ENCODE measurements at places on chromosomes 4 and X. TPM values are rescaled to one million over a fixed set of nuclear protein-coding genes. Genes with fewer than 3 reads are reported as not detected.

GRCh38 chr4:153523941-153524386 is 57.8 kb downstream of the TMEM131L start:
- DNase-seq = no peak

GRCh38 chr4:76606645-76607265 is 171.7 kb downstream of the SHROOM3 start:
- no peak for DNase-seq

- no peak for DNase-seq
Measured at GRCh38 chr4:165537028-165537648, 158.3 kb downstream of the CPE start.

ARHGEF9 gene
- 51.1 TPM for total RNA-seq

KIT gene
- 3.1 TPM for total RNA-seq

GAGE12E gene
- total RNA-seq = not detected

GRCh38 chrX:25004485-25005032 is 11.2 kb downstream of the ARX start:
- DNase-seq = no peak

DNA sequence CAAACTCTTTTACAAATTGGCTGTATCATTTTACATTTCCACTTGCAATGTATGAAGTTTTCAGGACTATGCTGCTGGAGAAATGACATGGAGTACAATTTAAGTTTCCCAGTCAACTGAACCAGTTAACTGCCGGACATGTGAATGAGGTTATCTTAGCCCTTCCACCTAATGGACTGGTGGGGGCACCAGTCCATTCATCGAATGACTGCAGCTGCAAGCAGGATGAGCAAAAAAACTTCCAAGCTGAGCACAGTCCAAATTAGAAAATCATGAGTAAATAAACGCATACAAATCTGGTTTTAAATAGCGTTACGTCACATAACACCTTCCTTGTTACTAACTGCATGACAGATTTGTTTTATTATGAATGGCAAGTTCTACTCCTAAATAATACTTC is 1131.5 kb downstream of the PCDH18 start:
- no peak for DNase-seq

PNMA6F gene
- total RNA-seq = not detected

EXOC1 gene
- 38.8 TPM for total RNA-seq

TEX13B gene
- total RNA-seq = not detected

DNA sequence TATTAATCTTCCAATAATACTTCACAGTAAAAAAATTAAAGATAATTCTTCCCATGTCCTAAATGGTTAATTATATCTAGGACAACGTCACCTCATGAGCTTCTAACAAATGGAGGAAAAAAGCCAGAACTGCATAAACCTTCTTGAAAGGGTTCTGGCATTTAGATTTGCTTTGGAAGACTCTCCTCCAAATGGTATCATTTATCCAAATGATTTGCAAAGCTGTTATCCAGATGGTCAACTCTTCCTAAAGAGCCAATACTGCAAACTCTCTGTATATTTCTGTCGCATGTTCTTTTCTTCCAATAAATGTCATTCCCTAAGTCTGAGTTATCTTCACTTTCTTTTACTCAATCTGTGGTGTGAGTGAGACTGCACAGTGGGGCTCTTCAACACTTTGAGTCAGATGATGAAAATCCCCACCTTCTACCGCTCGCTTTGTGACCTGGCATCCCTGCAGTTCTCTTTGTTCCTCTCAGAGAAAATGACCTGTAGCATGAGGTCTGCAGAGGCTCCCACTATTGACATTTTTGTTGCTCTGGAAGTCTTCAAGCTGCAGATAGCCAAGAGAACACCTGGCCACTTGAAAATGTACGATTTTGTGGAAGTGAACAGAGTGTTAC is 52.9 kb downstream of the TMEM150C start:
- no peak for DNase-seq

DNA sequence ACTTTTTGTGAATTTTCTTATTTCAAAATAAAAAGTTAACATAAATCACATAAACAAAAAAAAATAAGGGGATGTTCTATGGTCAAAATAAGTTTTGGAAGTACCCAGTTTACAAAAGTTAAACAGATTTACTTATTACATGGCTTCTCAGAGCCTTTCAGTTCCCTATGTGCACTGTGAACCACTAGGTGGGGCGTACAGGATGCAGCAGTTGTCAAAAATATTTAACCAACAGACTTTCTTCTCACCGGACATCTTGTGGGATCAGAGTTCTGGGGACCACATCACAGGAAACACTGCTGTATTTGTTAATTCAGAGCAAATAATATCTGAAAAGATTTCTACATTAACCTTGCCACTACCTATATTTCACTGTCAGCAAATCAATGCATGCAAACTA is 74.1 kb downstream of the SMARCA1 start:
- DNase-seq = no peak

TEX11 gene
- not detected for total RNA-seq

GRCh38 chrX:69268611-69269010 is 103.4 kb upstream of the PJA1 start:
- no peak for DNase-seq

IGSF1 gene
- total RNA-seq = 3.5 TPM

- no peak for DNase-seq
Measured at GRCh38 chrX:46044486-46044885, 500.7 kb downstream of the ZNF674 start.

GRCh38 chrX:131792356-131792749 is 230.7 kb upstream of the STK26 start:
- DNase-seq = no peak

DNA sequence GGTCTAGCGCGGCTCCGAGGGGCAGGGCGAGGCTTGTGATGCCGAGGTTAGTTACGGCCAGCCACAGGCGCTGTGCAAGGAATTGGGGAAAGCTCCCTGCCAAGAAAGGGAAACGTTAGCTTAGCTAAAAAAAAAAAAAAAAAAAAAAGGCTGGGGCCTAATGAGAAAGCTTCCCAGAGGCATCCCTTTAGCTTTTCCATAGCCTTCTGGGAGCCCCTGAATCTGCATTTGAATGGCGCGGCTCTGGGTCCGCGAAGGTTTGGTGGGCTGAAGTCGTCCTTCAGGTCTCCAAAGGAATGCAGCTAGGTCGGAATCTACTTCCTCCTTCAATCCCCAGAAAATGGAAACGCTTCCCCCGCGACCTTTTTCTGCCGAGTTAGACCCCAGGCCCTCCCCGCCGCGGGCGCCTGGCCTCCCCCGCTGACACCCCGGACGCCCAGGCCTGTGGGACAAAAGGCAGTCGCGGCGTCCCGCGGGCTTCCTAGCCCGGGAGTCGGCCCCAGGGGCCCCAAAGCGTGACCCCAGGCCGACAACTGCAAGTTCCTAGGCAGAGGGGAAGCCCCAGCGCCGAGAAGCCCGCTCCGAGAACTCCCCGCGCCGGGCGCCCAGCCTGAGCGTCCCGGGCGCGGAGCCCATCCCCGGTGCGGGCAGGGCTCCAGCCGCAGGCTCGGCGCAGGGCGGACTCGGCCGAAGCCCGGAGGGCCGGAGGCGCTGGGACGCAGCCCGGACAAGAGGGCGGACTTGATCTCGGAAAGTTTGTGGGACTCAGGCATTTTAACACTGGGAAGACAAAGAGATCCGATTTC is 605 bp upstream of the FAT1 start:
- no peak for DNase-seq

- no peak for DNase-seq
Measured at GRCh38 chrX:111035991-111036390, 60.0 kb upstream of the PAK3 start.

DNA sequence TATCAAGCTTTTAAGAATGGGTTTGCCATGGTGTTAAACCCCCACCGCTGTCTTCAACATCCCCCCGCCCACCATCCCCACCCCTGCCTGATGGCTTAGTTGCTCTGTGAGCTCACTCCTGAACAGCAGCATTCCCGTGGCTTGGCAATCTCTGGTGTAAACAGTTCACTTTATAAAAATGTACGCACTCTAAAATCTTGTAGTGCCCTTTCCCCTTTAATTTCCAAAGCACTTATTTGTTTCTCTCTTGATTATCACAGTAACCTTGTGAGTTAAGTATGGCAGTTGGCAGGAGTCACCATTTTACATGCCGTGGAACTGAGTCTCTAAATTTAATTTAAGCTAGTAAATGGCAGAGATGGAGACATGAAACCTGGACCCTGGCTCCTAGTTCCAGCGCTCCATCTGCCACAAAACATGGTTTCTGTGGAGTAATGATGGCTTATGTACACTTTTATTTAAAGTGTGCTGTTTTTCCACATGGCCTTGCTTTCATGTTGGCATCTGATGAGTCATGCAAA is 123.1 kb downstream of the AFF1 start:
- no peak for DNase-seq

GRCh38 chr4:152385551-152385950 is 150.3 kb downstream of the FBXW7 start:
- no peak for DNase-seq

GRCh38 chr4:2258091-2259035 is 3.5 kb downstream of the MXD4 start:
- peak; percentile 83 for DNase-seq

- DNase-seq = no peak
Measured at GRCh38 chr4:95183656-95184408, 364.9 kb downstream of the UNC5C start.

GRCh38 chr4:83810428-83810827 is 274.5 kb downstream of the GPAT3 start:
- DNase-seq = no peak

GUCY1B1 gene
- total RNA-seq = 20.5 TPM

DNA sequence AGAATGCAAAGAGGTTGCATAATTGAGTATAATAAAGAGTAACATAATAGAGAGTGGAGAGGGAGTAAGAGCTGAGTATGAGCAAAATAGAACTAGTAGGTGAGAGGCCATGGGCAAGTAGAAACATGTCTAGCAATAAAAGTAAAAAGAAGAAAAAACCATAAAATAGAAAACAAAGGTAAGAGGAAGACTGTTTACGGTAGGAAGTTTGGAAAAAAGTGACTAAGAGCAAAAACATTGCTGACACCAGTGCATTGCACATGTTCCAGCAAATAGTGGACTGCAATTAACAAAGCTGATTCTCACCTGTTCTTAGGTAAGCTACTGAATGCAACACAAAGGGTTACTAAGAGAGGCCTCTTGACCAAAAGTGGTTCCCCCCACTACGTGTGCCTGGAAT is 202.9 kb downstream of the TEX13A start:
- no peak for DNase-seq

- DNase-seq = no peak
Measured at GRCh38 chr4:53537606-53538005, 53.7 kb downstream of the LNX1 start.

TNIP2 gene
- 23.3 TPM for total RNA-seq

GRCh38 chr4:146787731-146788130 is 149.0 kb downstream of the POU4F2 start:
- DNase-seq = no peak

- no peak for DNase-seq
Measured at GRCh38 chrX:140391313-140391712, 113.6 kb downstream of the SOX3 start.

DNA sequence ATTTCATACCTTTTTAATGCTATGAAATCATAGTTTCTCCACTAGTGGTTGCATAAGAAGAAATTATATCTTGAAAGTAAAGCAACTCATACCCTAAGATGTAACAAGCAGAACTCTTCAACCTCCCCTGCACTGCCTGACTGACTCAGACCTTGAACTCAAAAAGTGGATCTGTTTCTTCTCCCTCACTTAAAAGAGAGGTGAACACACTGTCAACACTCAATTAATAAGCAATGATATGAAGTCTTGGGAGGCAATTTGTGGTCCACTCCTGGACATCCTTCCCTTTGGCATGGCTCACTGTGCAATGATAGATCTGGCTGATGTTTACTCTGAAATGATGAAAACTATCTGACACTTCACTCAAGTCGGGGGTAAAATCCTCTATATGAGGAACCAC is 282.0 kb upstream of the DKK2 start:
- DNase-seq = no peak

DNA sequence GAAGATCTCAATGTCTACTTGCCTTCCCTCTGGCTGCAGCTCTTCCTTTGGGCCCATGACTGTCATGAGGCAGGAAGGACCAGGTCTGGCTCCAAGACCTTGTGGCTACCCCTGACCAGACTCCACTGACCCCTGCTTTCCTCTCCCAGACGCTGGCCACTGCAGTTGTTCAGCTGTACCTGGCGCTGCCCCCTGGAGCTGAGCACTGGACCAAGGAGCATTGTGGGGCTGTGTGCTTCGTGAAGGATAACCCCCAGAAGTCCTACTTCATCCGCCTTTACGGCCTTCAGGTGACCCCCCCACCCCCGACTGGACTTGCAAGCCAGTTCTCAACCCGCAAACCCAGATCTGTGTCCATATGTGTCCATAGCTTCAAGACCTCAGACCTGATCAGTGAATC is 535 bp downstream of the WAS start:
- peak; percentile 68 for DNase-seq

DNA sequence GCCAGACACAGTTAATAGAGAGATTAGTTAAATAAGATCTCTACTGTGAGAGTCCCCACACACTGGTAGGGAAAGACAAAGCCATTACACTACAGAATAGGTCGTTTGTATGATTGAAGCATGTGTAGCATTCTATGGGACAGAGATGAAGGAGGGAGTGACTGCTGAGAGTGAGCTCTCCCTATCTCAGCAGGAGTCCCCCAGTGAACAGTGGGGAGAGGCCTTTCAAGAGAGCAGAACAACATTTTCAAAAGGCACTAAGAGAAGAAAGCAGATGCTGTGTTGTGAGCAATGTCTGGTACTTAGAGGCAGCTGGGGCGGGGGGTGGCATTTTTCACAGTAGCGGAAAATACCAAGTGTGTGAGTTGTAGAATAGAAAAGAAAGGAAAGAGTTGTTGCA is 413.6 kb downstream of the AFF2 start:
- DNase-seq = no peak

DNA sequence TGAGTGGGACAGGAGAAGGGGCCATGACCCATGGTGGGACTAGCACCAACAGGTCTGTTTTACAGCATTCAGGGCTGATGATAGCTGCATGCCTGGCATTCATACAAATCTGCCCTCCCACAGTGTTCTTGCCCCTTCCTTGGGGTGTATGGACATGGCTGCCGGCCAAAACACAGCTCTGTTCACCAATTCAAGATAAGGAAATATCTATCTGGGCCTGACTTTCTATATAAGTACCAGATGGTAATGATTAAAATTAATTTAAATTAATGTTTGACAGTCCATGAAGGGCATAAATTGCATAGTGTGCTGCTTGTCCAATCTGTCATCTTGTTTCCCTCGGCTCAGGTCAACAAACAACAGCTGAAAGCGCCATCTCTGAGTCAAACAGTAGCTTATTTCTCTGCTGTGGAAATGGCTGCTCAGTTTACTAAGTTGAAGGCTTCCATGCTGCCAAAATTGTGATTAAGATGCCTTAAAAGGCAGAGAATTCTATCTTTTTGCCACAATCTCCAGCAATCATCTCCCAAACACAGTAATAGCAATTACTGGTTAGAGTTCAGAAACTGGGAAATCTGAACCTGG is 67.0 kb upstream of the TSPAN7 start:
- DNase-seq = no peak

CCDC110 gene
- 3.7 TPM for total RNA-seq

Data from chondrocyte (in vitro differentiated cells).